Stomach (tissue), 19 donors: ENCODE measurements at places on chromosomes 4 and X. TPM values are rescaled to one million over a fixed set of nuclear protein-coding genes. Genes with fewer than 3 reads are reported as not detected.

DNA sequence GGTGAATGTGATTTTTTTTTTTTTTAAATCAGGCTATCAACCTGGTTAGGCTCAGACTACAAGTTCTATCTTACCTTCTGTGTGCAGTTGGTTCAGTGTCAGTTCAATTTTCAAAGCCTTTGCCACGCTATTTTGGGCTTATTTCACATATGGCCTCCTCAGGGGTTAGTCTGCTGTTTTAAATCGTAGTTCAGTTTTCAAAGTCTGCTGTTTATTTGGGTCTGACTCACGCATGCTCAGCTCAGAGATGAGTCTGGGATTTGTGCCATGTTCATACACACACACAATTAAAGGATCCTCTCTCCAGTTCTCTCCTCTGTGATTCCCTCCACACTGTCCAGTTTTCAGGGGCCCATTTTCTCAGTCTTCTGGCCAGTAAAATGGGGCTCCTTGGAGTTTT is 32.3 kb upstream of the ZFX start:
- no peaks in the 10 kb centered on the region for H3K27me3 ChIP-seq
- H3K36me3 ChIP-seq = no peaks in the 10 kb centered on the region
- H3K4me3 ChIP-seq = no peak overlapping the region
- no peaks in the 10 kb centered on the region for H3K4me1 ChIP-seq
- no peak overlapping the region for H3K27ac ChIP-seq

PCDH11X gene
- total RNA-seq = not detected

DNA sequence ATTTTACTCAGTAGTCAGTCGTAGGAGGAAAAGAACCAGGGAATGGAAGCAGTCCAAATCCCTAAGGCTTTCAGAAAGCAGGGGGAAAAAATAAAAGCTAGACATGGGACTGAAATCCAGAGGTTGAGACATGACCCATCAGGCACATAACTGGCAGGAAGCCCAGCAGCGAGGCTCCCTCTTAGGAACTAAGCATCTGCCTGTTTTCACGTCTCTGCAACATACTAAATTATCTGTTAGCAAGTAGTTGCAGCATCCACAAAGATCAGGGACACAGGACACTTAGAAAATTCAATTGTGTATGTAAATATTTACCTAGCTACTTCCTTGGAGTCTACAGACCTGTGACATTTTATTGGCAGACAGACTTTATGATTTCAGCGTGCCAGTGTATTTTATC is 118.0 kb upstream of the EDNRA start:
- DNase-seq = peak; percentile 48
- no peak overlapping the region for H3K4me3 ChIP-seq
- H3K27ac ChIP-seq = peak overlapping the region; percentile 79
- no peaks in the 10 kb centered on the region for H3K27me3 ChIP-seq
- H3K36me3 ChIP-seq = no peaks in the 10 kb centered on the region

- DNase-seq = no peak
- H3K36me3 ChIP-seq = no peaks in the 10 kb centered on the region
- no peaks in the 10 kb centered on the region for H3K27me3 ChIP-seq
Measured at GRCh38 chr4:114547340-114548134, 51.1 kb upstream of the UGT8 start.

DNA sequence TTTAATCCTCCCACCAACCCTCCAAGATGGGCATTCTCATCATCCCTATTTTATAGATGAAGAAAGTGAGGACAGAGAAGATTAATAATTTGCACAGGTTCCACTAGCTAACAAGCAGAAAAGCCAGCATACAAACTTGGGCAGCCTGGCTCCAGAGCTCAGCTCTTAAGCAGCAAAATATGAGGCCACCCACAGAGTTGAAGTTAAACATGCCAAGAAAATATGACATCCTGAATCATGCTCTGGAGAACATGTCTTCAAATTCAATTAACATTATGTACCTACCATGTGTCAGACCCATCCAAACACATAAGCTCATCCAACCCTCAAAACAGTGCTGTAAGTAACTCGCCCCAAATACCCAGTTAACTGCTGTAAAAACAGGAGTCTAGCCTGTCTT is 33.9 kb downstream of the USP46 start:
- no peak overlapping the region for H3K27ac ChIP-seq
- no peak overlapping the region for H3K4me3 ChIP-seq
- no peaks in the 10 kb centered on the region for H3K4me1 ChIP-seq
- H3K36me3 ChIP-seq = peaks cover 26% of the 10 kb centered on the region

GRIA2 gene
- not detected for total RNA-seq
